Hematopoietic multipotent progenitor cell treated with erythropoietin and hydrocortisone succinate and interleukin-3 and kit ligand, for 6 days (in vitro differentiated cells): ENCODE measurements at places on chromosomes 16 and 17.

DNA sequence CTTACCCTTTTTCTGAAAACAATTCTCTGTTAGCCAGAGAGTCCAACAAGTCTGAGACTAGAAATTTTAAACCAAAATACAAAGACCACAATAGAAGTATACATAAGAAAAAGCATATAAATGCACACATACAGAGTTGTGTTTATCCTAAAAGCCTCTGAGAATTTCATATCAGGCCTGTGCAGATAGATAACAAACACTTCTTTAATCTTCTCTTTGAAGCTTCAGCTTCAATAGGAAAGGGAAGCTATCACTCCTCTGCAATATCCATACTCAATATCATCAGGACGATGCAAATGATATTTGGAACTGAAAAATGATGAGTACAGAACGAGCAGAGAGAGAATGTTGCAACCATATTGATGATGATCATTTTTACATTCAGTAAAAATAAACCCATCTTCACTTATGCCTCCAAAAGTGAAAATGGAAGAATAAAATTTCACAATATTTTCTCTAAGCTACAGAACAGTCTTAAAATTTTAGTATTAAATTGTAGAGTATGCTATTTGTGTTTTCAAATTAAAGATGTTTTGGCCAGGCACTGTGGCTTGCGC is 61.6 kb downstream of the SKAP1 start:
- peak; percentile 35 for DNase-seq

GRCh38 chr17:79249929-79250521 is 175.4 kb downstream of the ENGASE start:
- no peak for DNase-seq

GRCh38 chr16:73052576-73052975 is 4.6 kb upstream of the ZFHX3 start:
- no peak for DNase-seq

- no peak for DNase-seq
Observed at GRCh38 chr17:19713901-19714361, 2.5 kb downstream of the SLC47A2 start.

DNA sequence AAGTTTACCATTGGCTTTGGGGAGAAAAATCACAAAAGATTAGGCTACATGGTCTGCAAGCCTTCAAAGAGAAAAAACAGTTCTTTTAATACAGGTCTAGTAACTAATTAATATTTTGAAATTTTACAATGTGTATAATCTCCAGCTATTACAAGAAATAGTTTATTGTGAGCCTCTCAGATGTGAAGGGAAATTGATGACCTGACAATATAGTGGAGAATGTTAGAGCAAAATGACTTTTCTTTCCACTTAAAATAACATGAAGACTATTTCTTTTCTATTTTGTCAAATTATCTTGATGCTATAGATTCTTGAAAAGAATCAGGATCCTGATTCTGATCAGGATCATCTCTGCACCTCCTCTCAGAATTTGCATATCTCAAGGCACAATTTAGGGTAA is 362.3 kb downstream of the PMP22 start:
- DNase-seq: no peak

GRCh38 chr17:43978078-43978477 is 24.3 kb upstream of the PYY start:
- no peak for DNase-seq

DNA sequence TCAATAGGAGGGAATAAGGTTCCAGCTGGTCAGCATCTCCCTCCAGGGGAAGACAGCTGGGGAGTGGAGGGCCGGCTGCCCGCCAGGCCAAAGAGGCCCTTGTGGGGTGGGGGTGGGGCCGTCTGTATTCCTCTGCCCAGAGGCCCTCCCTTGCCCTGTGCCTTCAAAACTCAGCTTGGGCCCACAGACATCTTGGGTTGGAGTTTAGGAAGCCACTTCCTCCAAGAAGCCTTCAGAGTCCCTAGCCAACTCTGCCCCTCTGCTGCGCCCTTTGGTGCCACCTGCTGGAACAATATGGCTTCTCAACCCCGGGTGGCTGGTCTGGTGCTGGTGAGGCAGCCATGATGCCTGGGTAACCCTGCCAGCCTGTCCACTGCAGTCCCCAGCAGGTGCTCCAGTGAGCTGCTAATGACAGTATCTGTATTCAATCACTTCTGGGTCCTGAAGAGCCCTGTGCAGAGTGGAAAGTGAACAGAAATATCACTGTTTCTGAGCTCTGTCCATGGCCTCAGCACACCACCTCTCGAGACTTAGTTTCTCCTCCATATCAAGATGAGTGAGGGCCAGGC is 16.7 kb downstream of the HSD11B2 start:
- peak; percentile 88 for DNase-seq

DNA sequence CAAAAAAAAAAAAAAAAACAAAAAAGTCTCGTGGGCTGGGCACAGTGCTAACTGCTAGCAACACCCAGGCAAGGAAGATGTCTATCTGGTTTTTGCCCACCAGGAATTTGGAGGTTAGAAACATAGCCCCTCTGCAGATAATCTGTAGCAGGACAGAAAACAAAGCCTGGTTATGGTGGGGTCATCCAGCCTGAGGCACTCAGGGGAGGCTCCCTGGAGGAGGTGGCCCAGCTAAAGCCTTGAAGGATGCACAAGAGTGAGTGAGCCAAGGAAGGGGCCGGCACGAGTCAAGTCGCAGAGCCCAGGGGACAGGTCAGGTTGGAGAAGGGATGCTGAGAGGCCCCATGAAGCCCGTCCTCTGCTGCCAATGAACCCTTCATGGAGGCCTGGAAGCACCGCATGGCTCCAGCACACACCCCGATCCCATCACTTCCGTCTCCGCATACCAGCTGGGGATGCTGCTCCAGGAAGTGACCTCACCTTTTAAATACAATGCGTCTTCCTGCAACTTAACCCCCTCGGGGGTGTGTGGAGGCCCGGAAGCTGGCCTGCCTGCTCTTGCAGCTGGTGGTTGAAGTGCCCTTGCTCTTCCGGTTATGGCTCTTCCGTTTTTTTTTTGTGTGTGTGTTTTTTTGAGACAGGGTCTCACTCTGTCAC is 86.5 kb downstream of the ENGASE start:
- DNase-seq: peak; percentile 24

DNA sequence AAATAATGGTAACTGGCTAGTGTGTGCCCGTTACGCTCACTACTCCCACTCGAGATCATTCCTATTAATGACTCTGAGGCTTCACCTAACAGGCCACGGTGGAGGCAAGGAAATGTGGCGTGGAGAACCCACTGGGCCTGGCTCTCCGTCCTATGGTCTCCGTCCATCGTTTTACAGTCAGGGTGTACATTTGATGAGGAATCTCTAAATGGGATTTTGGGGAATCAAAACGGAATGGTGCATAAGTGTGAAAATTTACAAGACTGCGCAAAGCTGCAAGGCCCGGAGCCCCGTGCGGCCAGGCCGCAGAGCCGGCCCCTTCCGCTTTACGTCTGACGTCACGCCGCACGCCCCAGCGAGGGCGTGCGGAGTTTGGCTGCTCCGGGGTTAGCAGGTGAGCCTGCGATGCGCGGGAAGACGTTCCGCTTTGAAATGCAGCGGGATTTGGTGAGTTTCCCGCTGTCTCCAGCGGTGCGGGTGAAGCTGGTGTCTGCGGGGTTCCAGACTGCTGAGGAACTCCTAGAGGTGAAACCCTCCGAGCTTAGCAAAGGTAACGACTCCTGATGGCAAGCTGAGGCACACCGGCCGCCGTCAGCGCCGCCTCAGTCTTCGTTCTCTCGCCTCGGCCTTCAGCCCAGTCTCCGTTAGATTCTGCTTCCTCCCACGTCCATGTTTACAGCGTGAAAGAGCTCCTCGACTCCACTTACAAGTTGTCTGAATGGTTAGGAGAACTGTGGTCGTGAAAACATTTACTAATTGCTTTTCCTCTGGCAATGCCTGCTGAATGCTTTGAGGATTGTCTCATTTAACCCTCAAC is at the start of gene RAD51C:
TSS of gene RAD51C (plus strand) at position 364 of the 817 bp plus-strand sequence. CDS start at position 406, 42 bp downstream.
- peak; percentile 93 for DNase-seq

DNA sequence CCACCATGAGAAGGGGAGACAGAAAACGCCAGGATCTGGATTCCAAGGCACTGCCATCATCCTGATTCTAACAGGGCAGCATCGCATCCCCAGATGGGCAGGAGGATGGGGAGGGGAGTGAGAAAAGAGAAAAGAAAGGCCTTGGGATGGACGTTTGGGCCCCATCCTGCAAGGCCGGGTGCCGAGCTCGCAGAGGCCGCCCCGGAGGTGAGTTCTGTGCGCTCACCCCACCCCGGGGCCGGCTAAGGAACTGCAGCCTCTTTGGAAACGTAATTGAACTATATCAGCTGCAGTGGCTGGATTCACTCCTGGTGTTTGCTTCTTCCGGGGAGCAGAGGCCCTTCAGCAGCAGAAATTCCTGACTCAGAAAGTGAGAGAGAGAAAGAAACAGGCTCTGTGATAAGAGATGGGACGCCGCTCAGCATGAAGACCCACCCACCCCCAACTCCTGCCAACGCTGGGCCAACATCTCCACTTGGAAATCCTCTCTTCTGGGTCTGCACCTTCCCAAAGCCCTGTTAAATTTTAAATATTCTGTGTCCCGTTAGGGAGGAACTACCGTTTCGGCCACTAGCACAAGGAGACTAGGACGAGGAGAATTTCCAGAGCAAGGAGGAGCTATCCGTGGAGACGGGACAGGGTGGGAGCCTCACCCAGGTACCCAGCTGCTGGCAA is 8.5 kb upstream of the SSTR2 start:
- peak; percentile 87 for DNase-seq

GRCh38 chr16:57760357-57761160 is 25.0 kb downstream of the KATNB1 start:
- DNase-seq: no peak

- peak; percentile 37 for DNase-seq
Observed at GRCh38 chr17:9676084-9676483, 30.8 kb downstream of the USP43 start.

DNA sequence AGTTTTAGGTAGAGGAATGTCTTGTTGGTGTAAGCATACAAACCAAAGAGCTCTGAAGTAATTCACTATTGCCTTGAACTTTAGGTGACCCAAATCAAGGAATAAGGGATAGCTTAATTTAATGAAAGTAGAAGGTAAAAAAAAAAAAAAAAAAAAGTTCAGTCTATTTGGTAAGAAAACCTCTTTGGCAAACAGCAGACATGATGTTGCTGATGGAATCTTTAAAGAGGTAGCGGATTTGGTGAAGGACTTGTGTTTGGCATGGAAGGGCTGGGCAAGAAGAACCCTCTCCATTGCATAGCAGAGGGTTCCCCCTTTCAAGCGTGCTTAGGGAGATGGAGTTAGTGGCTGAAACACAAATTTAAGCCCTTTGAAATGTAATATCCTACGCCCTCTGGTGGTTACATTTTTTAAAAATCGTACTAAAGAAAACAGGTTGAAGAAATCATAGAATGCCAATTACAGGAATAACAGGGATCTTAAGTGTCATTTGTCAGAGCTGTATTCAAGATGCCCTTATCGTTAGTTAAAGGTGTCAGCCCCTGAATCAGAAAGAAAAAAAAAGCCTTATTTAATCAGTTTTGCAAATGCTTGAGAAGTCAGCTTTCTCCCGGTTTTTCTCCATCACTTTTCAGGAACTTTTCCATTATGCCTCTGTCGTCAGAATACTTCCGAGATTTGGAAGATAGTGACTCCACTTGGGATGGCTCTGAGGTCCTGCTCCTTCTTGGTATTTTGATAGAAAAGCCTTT is 383.1 kb downstream of the KCNJ2 start:
- DNase-seq: peak; percentile 77

DNA sequence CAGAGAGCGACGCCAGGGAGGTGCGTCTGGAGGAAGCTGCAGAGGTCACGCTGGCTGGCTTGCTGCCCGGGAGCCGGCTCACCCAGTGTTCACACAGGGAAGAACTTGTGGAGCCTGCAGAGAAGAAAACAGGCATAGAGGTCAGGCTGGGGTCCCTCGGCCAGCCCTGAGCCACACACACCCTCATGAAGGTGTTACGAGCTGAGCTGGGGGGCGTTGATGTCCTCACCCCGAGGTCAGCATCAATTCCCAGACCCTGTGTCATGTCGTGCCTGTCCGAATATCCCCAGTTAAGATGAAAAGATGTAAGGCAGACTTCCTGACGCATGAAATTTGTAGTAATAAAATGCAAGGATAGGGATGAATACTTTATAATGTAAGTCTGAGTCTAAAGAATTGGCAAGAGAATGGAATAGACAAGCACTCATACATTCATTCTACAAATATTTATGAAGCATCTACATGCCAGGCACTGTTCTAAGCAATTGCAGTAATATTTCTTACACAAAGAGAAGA is 77.1 kb downstream of the USP31 start:
- DNase-seq: no peak

DNA sequence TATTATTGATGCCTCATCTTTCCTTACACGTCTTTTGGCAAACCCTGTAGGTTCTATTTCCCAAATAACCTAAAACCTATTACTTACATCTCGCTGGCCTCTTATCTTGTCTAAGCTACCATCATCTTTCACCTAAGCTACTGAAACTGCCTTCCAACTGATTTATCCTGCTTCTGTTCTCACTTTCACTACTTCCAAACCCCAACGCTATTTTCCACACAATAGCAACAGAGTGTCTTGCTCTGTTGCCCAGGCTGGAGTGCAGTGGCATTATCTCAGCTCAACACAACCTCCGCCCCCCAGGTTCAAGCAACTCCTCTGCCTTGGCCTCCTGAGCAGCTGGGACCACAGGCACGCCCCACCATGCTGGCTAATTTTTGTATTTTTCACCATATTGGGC is 52.8 kb upstream of the INTS2 start:
- DNase-seq: no peak

DNA sequence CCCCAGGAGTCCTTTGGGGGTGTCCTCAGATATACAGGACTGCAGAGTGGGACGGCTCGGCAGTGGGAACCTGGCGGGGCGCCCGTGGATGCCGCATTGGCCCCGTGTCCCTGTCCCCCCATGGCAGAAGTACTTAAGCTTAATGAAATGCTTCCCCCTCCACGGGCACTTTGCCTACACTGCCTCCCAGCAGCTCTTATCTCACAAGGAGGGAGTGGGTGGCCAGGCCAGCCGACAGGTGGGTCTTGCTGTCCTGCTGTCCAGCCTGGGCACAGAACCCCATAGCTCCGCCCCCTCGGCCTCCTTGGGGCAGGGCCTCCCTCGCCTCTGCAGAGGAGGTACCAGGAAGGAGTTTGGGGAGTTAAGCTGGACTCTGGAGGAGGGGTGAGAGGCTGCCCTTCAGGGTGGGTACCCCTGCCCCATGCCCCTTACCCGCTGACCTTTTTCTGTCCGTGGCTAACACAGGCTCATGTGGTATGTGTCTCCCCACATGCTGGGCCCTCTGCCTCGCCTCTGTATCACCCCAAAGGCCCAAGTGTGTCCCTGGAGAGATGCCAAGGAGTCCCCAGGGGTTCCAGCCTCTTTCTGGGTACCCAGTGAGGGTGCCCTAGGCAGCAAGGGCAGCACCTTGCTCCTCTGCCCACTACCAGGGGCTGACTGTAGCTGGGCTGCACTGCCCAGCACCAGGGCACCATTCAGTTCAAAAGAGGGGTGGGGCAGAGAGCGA is 8.7 kb downstream of the THRA start:
- peak; percentile 75 for DNase-seq

GRCh38 chr16:58056580-58056979 is 31.0 kb downstream of the MMP15 start:
- DNase-seq: no peak

- DNase-seq: peak; percentile 42
Observed at GRCh38 chr17:81863123-81863675, 2.9 kb upstream of the P4HB start.

GRCh38 chr17:4635823-4636375 is 5.6 kb downstream of the ALOX15 start:
- DNase-seq: peak; percentile 16

- DNase-seq: no peak
Observed at GRCh38 chr16:87829988-87830672, 39.2 kb downstream of the SLC7A5 start.

- no peak for DNase-seq
Observed at GRCh38 chr17:71709946-71710345, 410.9 kb upstream of the SOX9 start.

GRCh38 chr17:56247816-56248215 is 94.5 kb downstream of the ANKFN1 start:
- DNase-seq: no peak
